Amniotic epithelial cell (primary cell): ENCODE measurements at places on chromosomes 6 and 20.
A peak's percentile ranks its signal among the peaks of the same experiment; 100 is the strongest.

GRCh38 chr20:53154540-53154939 lies 182.4 kb downstream of the TSHZ2 start:
- DNase-seq = peak; percentile 5

- DNase-seq = no peak
Measured at GRCh38 chr6:30152910-30153610, 8.0 kb downstream of the TRIM10 start.

- DNase-seq = no peak
Measured at GRCh38 chr6:144823131-144823530, 538.0 kb downstream of the UTRN start.

- no peak for DNase-seq
Measured at GRCh38 chr6:169139179-169139971, 114.3 kb downstream of the THBS2 start.

DNA sequence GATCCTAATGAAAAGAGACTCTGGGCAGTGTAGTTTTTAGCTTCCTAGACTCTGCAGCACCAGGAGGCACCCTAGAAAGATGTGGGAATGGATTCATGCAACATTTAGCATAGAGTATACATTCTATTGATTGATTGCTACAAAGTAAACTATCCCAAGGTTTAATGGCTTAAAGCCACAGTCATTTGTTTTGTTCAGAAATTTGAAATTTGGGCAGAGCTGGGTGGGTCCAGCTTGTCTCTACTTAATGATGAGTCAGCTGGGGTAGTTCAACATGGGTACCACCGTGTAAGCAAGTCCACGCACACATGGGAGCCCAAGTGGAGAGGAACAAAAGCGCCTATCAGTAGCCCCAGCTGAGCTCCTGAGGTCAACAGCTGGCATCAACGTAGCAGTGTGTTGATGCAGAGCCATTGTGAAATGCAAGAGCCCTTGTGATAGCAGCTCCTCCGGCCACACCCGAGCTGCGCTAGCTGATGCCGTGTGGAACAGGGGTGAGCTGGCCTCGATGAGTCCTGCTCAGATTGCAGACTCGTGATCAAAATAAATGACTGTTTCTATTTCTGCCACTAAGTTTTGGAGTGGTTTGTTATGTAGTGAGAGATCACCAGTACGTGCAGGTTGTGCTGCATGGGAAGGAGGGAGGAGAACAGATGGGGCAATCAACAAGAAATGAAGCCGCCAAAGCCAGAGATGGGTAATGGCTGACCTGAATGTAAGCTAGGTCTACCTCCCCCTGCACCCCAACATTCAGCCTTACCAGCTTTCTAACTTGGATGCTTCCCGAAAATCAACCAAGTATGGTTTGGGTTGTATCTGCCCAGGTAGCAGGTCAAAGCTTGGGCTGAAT lies 45.7 kb upstream of the TRAF3IP2 start:
- DNase-seq = peak; percentile 44

DNA sequence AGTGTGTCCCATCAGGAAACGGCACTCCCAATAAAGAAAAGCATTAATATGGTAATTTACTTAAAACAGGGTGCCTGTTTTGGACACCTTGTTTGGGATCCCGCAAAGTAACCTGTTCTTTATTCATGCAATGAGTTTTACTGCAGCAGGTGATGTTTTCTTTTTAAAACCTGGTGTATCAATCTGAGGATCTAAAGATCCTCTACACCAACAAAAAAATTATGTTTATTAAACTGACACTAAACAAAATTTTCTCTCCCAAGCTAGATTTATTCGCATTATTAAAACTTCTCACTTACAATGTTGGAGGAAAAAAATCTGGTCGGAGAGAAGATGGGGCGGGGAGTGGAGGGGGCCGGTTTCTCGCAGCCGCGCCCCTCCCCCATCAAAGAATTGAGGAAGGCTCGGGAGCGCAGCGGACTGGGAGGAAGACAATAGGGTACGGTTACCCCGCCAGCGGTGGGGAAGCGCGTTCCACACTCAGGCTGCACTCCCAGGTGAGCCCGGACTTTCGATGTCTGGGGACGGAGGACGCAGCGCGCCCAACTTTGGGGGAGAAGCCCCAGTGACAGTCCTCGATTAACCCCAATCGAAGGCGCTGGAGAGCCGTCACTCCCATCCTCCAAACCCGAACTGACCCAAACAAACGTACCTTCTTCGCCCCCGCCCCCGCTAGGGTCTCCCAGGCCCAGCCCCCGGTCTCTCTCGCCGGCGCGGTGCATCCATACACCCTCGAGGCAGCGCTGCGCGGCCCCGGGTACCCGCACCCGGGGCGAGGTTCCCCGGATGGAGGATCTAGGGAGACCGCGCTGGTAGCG lies 1.3 kb downstream of the CD24 start:
- DNase-seq = no peak

GRCh38 chr20:50354721-50355589 lies 155.2 kb upstream of the PTPN1 start:
- no peak for DNase-seq

- DNase-seq = no peak
Measured at GRCh38 chr6:42316981-42317380, 99.3 kb upstream of the MRPS10 start.

GRCh38 chr6:151639750-151640149 lies 145.9 kb downstream of the CCDC170 start:
- no peak for DNase-seq

GRCh38 chr6:16272201-16272600 lies 33.8 kb downstream of the GMPR start:
- no peak for DNase-seq
